Activated naive CD4-positive, alpha-beta T cell treated with Interleukin-2 at 50 U/mL for 16 hours (primary cell): ENCODE measurements at places on chromosomes 6 and 20.

DNA sequence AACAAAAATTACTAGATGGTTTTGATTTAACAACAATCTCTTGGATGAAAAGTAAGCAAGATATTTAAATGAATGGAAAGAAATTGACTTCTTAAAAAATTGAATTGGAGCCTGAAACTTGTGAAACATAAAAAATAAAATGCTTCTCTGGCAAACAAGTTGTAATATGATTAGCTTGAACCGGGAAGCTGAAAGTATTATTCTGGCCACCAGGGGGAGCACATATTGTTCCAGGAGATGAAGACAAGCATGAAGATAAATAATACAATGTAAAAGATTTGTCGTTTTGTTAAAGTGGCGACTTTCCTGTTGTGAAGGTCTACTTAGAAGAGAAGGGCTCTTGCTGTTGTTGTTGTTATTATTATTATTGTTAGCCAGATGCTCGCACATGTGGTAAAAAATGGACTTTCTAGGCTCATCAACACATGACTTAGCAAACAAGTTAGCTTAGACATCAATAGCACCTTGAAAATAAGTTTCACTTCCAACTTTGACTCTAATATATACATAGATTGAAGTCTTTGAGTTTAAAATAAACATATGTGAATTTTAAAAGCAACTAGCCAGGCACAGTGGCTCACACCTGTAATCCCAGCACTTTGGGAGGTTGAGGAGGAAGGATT, 14.2 kb downstream of the PAX1 start:
- peak; percentile 15 for DNase-seq

DNA sequence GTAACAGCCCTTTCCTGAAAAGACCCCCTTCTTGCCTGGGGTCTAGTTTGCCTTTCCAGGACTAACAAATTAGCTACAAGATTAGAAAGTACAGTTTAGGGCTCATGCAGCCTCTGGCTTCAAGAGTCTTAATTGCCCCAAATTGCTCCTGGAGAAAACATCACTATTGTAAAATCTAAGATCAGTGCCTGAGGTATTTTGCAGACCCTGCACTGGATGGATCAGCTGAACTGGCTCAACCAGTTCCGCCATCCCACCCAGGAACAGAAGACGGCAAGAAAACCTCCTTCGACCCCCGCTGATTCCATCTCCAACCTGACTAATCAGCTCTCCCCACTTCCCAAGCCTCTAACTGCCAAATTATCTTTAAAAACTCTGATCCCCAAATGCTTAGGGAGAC, 236.5 kb upstream of the KCNG1 start:
- no peak for DNase-seq

- DNase-seq, result no peak
Observed at GRCh38 chr6:159716247-159717096, 10.8 kb upstream of the WTAP start.

DNA sequence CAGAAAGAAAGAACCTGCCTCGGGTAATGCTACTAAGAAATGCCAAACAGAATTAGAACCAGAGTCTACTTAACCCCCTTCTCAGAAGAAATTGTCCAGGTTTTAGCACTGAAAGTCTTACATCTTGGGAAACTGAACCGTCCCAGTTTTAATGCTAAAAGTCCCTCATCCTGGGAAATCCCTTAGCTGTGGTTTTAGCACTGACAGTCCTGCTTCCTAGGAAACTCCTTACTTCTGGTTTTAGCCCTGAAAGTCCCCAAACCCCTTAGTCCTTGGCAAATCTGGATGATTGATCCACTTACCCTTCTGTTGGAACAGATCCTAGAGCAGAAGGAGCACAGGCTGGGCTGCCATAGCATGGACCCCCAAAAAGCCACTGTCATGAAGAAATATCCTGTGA, 4.8 kb upstream of the TMEM14A start:
- DNase-seq, result no peak

- DNase-seq, result no peak
Observed at GRCh38 chr6:57173886-57174510, 1.9 kb downstream of the BAG2 start.

DNA sequence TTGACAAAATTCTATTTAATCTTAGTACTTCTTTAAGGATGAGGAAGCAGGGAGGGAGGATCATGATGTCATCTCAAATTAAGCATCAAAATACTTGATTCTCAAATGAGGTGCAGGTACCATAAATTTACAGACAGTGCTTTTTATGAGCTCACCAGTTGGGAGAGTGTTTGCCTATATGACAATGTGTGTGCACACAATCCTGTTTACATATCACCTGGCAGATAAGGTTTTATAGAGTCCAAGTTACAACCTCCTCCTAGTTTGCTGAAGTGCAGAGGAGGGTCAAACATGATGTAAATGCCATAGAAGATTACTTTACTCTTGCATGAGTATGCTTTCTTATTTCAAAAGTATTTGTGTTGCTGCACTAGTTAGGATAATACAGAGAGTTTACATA, 6.4 kb downstream of the ATXN1 start:
- no peak for DNase-seq

- no peak for DNase-seq
Observed at GRCh38 chr6:111792914-111793700, 80.1 kb downstream of the FYN start.

DNA sequence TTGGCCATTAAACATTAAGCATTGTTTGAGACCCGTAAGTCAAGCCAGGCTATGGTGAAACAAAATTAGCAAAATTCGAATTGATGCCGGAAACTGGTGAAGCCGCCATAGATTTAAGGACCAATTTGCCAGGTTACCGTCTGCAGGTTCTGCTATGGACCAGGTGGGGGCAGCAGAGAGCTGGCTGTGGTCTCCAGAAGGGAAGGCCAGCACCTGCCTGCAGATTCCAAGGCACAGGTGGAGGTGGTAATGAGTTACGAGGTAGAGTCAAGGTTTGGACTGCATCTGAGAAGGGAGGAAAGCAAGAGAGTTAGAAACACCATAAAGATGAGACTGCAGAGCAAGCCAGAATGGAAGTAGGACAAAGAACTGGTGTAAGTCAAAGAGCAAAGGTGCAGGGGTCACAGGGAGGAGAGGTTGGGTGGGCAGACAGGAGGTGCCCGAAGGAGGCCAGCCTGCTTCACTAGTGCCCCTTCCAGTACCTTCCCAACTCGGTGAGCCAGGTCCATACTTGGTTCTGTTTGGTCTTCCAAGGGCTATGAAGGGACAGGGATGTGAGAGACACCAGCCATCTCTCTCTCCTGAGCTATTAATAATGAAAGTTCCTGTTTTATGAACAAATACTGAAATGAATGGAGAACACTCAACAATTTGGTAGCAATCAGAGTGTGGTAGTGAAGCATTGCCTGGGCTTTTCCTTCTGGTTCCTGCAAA, 131.6 kb upstream of the ESR1 start:
- DNase-seq, result peak; percentile 52

DNA sequence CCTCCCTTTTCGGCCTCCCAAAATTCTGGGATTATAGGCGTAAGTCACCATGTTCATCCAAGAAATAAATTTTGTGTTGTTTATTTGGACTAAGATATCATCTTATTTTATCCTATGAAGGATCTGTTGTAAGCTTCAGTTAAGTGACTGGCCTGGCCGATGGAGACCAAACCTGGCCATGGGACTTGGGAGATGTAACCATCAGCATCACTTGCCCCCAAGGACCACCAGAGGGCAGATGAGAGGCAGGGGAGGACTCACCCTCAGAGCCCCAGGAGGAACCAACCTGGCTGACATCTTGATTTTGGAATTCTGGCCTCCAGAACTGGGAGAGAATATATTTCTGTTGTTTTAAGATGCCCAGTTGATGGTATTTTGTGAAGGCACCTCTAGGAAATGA, 266.7 kb downstream of the CDH26 start:
- no peak for DNase-seq
